MCF 10A (cell line): ENCODE measurements at places on chromosomes 3 and 15.

DNA sequence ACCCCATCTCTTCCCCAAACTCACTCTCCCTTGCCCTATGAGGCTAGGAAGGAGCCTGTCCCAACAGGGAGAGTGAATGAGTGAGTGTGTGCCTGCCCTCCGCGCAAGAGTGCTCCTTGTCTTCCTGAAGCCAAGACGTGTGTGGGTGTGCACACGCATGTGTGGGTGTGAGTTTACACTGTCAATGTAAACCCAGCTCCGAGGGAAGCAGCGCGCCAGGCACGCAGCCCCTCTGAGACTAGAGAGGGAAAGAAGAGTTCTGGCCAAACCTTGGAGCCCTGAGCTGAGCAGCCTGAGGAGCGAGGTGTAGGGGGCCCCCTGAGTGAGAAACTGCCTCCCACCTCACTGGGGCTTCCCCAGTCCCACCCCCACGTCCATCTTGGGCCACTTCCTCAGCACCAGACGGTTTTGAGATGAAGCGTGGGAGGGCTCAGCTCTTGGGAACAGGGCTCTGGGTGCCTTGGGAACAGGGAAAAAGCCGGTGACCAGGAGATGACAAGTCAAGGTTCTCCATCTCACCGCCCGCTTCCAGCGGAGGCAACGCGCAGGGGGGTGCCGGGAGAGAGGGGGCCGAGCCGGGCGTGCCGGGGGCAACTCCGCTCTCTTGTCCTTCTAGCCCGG lies 5.1 kb downstream of the MECOM start:
- DNase-seq, result no peak

DNA sequence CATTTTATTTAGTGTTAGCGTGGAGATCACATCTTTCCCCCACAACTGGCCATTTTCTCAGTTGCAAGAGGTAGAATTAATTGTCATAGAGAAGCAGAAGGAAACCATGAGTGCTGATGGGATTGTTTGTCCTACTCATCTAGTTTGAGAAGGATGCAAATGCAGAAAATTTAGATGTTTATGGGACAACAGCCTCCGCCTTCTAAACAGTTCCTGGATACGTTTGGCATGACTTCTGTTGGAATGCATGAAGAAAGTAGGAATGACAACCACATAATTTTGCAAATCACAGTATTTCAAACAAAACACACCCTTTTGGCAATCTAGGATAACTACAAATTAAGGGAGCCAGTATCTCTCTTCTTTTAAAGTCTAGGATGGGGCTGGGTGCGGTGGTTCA lies 240.1 kb upstream of the SUCLG2 start:
- no peak for DNase-seq

DNA sequence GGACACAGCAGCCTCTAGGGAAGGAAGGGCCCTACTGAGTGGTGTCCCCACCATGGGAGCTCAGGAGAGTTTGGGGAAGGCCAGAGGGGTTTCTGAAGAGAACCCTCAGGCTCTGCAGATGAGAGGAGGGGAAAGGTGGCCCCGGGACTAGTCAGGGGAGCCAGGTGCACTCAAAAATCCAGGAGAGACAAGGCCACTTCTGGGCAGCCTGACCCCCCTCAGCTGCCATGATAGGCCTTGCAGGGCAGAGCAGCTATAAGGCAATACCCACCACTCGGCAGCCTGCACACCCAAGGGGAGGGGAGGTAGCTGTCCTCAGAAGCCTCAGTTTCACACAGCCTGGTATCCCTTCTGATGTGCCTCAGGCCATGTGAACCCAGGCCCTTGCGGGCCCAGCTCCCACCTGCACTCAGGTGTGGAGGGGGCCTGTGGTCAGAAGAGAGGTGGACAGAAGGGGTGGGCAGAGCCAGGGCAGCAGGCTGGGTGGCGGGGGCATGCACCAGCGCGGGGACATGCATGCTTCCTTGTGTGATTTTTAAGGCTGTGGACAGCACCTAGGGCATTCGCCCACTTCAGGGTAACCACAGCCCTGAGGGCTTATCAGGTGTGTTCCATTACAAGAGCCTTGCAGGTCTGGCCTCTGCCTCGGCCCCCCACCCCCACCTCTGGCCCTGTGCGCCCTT lies 34.6 kb downstream of the SRPRB start:
- DNase-seq, result no peak

DNA sequence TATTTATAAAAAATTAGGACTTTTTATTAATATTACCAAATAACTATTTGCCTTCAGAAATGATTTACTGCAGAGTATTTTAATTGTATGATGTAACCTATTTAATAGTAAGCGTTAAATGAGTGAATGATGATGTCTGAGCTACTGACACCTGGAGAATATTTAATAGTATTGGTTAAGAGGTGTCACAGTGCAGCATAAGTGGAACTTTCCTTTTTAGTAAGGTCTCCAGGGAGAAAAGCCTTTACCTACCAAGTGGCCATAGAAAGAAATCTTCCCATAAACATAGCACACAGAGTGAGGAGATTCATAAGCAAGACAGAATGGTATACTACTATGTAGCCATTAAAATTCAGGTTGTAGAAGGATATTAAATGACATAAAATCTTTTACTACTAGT lies 441.7 kb downstream of the TBL1XR1 start:
- no peak for DNase-seq
